ENCODE measurements at places on chromosomes 5 and 9.

GRCh38 chr5:147177125-147177840, 57.5 kb upstream of the STK32A start:
- no peak for DNase-seq

DNA sequence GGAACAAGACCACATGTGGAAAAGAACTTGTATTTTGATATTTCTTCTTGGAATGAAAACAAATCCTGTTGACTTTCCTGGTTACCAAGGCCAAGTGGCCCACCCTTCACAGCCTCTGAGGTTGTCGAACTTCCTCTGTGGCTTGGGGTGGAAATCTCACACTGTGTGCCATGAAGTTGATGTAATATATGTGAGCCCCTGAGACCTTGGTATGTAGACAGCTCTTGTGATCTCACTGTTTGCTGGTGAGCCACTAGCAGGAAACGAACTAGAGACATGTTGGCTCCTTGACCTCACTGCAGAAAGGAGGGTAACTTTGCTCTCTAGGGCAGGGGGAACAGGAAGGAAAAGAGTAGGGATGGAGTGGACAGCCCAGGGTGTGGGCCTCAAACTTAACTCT, 159.4 kb downstream of the ARHGAP26 start:
- no peak for DNase-seq

DNA sequence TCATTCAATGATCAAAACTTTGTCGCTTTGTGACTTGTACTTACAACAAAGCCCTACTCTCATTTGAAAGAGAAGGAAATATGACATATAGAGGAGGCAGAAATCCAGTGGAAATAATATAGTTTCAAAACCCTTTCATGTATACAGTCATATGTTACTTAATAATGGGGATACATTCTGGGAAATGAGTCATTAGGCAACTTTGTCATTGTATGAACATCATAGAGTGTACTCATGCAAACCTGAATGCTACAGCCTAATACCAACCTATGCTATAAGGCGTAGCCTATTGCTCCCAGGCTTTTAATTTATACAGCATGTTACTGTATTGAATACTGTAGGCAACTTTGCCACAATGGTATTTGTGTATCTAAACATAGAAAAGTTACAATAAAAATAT, 69.0 kb upstream of the SMC2 start:
- DNase-seq: no peak

DNA sequence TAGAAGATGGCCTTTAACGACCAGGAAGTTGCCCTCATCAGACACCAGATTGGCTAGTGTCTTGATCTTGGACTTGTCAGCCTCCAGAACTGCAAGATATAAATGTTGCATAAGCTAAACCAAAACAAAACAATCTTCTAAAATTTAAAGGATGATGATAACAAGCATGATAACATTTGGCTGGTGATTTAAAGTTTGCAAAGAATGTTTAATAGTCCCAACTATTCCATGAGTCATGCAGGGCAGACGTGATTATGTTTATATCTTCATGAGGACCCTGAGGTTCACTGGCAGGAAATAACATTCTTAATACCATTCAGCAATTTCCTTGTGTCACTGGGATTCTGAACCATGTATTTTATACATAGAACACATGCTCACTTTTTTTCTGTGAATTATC, 319.8 kb downstream of the HCN1 start:
- no peak for DNase-seq

- no peak for DNase-seq
Measured at GRCh38 chr5:168847511-168848073, 268.4 kb upstream of the PANK3 start.

DNA sequence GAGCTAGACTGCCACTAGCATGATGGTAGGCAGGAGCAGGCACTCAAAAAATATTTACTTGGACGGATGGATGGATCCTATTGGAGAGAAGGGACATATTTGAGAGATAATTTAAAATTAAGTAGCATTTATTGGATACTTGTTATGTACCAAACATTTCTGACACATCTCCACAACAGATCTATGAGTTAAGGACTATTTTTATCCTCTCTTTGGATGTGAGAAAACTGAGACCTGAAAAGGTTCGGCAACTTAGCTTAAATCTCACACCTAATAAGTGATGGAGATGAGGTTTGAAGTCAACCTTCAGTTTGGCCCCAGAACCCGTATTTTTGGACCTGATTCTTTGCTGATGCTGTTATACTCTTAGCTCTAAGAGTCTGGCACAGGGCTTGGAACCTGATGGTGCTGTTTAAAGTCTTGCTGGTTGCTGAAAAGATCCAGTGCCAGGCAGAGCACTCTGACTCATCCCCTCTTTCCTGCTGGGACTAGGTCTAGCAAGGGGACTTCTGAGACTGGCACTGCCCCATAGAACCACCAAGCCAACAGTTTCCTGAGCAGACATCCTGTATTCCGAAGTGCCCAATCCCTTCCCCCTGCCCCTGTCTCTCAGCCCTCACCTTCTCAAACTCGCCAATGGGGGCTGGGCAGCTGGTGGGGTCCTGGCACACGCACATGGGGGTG, 15.6 kb downstream of the SPARC start:
- no peak for DNase-seq

- DNase-seq: no peak
Measured at GRCh38 chr5:98563885-98564653, 209.4 kb upstream of the RGMB start.

GRCh38 chr5:74895906-74896305, 29.7 kb upstream of the FAM169A start:
- DNase-seq: no peak

DNA sequence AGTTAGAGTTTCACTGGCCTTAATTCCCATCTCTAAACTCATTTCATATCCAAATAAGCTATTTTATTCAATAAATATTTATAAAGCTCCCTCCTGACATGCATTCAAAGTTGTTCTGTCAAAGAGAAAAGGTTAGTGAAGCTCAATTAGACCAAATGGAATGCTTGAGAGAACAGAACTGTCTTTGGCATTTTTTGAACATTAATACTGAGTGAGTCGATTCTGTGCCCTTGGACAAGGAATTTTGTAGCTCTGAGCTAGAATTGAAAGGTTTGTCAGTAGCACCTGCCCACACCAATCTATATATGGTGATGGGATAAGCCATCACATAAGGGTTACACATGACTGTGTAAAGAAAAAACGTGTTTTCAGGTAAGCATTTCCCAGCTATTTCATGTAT, 631.2 kb upstream of the CCNG1 start:
- no peak for DNase-seq

GRCh38 chr5:154753792-154754191, 1.4 kb upstream of the LARP1 start:
- no peak for DNase-seq

All from GM12864 (cell line).